Activated T-helper 1 cell treated with anti-CD3 and anti-CD28 coated beads, Interleukin-12 subunit alpha, Interleukin-12 subunit beta, Interleukin-2, Interleukin-4 antibody, amounts not matched to agents 30 ng/mL and 10 ng/mL and 1 ng/mL, durations not matched to agents 14 hours and 24 hours and 36 hours (primary cell): ENCODE measurements at places on chromosomes 3 and 15. TPM values are rescaled to one million over a fixed set of nuclear protein-coding genes. Genes with fewer than 3 reads are reported as not detected.

Gene SLC22A13
- 0.65 and 0.78 TPM in 2 replicates for total RNA-seq

Gene ITIH4
- total RNA-seq, result 3.1 and 4.8 TPM in 2 replicates

Gene FBXO45
- 22.8 and 24.3 TPM in 2 replicates for total RNA-seq

Gene ERICH6
- not detected in 2 replicates for total RNA-seq

Gene VEPH1
- not detected in 2 replicates for total RNA-seq

DNA sequence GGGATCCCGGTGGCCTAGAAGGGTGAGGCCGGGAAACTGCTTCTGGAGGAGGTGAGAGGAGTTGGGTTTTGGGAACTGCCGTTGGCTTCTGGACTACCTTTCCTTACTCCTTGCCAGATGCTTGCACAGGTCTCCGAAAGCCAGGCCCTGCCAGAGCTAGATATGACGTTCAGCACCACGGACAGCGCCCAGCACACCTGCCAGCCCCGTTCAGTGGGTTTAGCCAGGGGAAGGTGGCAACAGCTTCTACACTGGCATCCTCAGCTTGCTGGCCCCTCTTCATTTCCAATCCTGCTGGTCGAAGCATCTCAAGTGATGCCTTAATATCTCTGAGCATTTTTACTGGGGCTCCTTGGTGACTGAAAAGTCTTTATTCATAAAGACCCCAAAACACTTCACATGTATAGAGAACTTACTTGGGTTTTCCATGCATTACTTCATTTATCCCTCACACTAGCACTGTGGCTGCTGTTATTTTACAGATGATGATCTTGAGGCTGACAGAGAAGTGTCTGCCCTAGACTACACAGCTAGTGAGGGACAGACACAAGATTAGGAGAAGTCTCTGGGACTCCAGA, 21.9 kb downstream of the HCN4 start:
- peak; percentile 37 for DNase-seq
- H3K4me1 ChIP-seq, result no peaks in the 10 kb centered on the region
- H3K4me3 ChIP-seq, result no peak overlapping the region
- no peaks in the 10 kb centered on the region for H3K36me3 ChIP-seq

Gene CGNL1
- total RNA-seq, result not detected in 2 replicates

DNA sequence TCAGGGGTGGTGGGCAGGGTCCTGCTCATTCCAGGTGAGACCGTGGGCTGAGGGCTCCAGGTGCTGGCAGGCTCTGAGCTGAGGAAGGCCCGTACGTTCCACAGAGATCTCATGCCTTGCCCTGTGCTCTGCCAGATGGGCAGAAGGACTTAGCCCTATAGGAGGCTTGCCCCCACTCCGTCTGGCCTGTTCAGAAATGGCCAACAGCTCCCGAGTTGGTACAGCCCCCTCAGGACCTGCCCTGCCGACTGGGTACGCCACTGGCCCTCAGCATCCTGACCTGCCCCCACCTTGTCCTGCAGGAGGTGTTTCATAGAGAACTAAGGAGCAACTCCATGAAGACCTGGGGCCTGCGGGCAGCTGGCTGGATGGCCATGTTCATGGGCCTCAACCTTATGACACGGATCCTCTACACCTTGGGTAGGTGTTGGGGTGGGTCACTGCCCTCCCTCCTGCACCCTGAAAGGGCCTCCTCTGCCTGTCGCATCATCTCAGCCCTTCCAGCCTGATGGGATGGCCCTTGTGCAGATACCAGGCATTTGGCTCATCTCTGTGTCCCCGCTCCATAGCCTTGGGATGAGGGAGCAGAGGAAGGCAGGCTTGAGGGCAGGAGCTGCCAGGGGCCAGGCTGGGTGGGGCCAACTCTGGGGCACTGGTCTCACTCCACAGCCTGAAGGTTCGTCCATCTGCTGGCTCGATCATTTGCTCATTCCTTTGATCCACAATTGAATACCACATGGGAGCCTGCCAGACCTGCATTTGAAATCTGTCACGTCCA, 14.2 kb downstream of the TMEM43 start:
- no peaks in the 10 kb centered on the region for H3K27me3 ChIP-seq
- H3K4me1 ChIP-seq, result peaks cover 37% of the 10 kb centered on the region
- H3K27ac ChIP-seq, result no peak overlapping the region
- H3K4me3 ChIP-seq, result no peak overlapping the region

Gene SCAANT1
- total RNA-seq, result not detected in 2 replicates

Gene NRG4
- not detected in 2 replicates for total RNA-seq

- H3K27me3 ChIP-seq, result peaks cover 4% of the 10 kb centered on the region
- peaks cover 64% of the 10 kb centered on the region for H3K4me1 ChIP-seq
- H3K27ac ChIP-seq, result peak overlapping the region; percentile 92
- no peak for DNase-seq
- H3K36me3 ChIP-seq, result peaks cover 23% of the 10 kb centered on the region
Measured at GRCh38 chr3:128878556-128879124, 780 bp upstream of the ACAD9 start.

Gene DUOX1
- total RNA-seq, result 0.10 and 0.13 TPM in 2 replicates

DNA sequence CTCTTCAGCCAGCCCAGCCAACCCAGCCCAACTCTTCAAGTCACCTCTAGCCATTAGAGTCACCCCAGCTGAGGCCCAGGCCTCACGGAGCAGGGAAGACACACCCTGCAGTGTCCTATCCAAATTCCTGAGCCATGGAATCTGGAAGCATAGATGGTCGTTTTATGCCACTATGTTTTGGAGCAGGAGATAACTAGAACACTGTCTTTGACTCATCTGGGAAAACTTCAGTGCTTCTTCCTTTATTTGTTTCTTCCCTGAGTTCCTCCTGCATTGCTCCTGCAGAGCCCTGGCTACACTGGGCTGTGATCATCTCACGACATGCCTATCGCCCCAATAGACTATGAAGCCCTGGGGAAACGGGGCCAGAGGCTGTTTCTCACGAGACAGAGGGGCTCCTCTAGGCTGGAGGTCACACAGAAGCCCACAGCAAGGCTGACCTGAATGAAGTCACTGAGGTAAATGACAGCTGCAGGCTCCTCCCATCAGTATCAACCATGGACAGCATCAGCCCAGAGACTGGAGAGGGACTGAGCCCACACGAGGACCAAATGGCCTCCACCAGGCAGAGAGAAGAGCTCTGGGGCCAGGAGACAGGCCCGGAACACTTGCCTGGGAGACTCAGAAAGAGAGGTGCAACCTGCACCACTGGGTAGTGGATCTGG, 22.7 kb downstream of the CRABP1 start:
- H3K4me3 ChIP-seq, result no peak overlapping the region
- peaks cover 2% of the 10 kb centered on the region for H3K27me3 ChIP-seq
- DNase-seq, result no peak

DNA sequence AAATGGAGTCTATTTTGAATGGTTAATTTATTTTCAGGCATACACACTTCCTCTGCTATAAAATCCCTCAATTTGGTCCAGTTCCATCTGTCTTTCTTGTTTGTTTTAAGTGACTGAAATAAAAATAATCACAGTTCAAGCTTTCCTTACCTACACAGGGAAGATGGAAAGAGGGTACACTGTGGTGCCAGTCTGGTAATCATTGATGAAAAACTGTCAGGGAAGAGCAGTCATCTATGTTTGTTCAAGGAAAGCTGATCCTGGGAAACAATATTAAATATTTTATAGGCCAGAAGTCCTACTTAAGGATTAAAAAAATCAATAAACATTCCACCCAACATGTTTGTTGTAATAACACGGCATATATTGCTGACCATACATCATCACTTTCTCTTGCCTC, 115.2 kb upstream of the KCNMB2 start:
- peaks cover 5% of the 10 kb centered on the region for H3K27me3 ChIP-seq
- H3K4me1 ChIP-seq, result no peaks in the 10 kb centered on the region

DNA sequence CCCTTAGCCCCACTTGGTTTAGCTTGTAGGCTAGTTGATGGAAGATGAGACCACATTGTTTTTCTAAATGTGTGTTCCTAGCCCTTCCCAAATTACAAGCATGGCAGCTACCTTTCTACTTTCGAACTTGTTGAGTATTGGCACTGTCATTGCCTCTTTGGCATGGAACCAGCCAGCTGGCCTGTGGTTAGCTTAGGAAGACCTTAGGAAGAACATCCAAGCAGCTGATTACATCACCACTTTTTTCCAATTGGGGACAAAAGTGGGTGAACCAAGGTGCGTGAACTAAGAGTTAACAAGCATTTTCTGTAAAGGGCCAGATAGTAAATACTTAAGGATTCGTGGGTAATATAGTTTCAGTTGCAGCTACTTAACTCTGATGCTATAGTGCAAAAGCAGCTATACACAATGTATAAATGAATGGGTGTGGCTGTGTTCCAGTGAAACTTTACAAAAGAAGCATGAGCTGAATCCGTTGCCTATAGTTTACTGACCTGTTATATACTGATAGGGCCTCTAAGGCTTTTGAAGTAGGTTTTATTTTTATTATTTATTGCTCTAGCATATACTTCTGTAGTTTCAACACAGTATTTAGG, 8.5 kb downstream of the KLHL18 start:
- peaks cover 16% of the 10 kb centered on the region for H3K4me1 ChIP-seq
- H3K27ac ChIP-seq, result no peak overlapping the region
- peaks cover 18% of the 10 kb centered on the region for H3K36me3 ChIP-seq
- no peaks in the 10 kb centered on the region for H3K27me3 ChIP-seq
- no peak for DNase-seq
- no peak overlapping the region for H3K4me3 ChIP-seq

GRCh38 chr3:164332831-164333802, 745.2 kb downstream of the SI start:
- H3K4me1 ChIP-seq, result no peaks in the 10 kb centered on the region
- DNase-seq, result no peak
- H3K27ac ChIP-seq, result no peak overlapping the region

- no peaks in the 10 kb centered on the region for H3K4me1 ChIP-seq
- no peak overlapping the region for H3K4me3 ChIP-seq
- H3K36me3 ChIP-seq, result no peaks in the 10 kb centered on the region
- no peaks in the 10 kb centered on the region for H3K27me3 ChIP-seq
Measured at GRCh38 chr3:87420171-87420570, 143.8 kb upstream of the POU1F1 start.

- H3K4me1 ChIP-seq, result no peaks in the 10 kb centered on the region
- peak overlapping the region; percentile 47 for H3K27ac ChIP-seq
Measured at GRCh38 chr3:121629601-121630000, 31.1 kb downstream of the HCLS1 start.

Gene ITIH3
- 0.42 TPM in 1 of 2 replicates, not detected in the other for total RNA-seq

DNA sequence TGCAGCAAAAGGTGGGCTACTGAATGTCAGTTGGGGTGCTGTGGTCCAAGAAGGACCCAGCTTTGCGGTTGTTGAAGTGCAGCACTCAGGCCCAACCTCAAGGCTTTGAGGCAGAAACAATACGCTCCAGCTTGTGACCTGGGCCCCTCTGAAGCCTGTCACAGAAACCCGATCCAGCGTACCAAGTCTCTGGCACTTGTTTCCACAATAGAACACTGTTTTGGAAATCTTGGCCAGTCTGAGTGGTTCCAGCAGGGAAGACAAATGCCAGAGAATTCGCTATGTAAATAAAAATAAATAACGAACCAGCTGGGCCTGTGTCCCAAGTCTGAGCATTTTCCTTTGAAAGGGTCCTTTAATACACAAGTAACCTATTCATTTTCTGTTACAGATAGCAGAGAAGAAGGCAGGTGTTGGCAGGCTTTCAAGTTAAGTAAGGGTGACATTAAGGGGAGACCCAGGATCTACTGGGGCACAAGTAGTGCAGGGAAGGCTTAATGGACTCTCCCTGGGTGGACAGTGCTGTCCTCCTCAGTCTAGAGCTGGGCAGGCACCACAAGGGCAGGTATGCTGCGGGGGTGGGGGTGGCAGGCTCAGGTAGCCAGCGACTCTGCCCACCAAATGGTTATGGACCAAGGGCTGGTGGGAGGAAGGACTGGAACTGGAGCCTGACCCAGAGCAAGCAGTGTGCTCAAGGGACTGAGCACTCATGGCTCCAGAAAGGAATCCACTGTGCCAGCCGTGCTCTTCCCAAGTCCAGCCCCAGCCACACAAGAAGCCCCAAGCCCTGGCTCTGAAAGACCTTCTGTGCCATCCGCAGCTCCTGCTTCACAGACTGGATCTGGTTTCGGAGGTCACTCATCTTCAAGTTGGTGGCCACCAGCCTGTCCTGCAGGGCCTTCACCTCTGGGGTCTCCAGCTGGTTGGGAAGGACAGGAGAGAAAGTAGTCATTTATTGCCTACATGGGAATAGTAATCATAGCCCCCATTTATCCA, 26.3 kb downstream of the CCDC13 start:
- DNase-seq, result no peak
- no peaks in the 10 kb centered on the region for H3K36me3 ChIP-seq
- H3K4me3 ChIP-seq, result no peak overlapping the region
- H3K27ac ChIP-seq, result no peak overlapping the region
- H3K4me1 ChIP-seq, result peaks cover 27% of the 10 kb centered on the region
